Stimulated activated CD4-positive, alpha-beta T cell treated with anti-CD3 and anti-CD28 coated beads, Interleukin-15, amount 100 ng/mL, for 1 hour (primary cell): ENCODE measurements at places on chromosomes 13 and 19.

GRCh38 chr13:33183431-33184111, 102.0 kb downstream of the STARD13 start:
- no peak for DNase-seq

- DNase-seq = no peak
These were observed 21.0 kb upstream of the SERP2 start for GRCh38 chr13:44352671-44353070.

DNA sequence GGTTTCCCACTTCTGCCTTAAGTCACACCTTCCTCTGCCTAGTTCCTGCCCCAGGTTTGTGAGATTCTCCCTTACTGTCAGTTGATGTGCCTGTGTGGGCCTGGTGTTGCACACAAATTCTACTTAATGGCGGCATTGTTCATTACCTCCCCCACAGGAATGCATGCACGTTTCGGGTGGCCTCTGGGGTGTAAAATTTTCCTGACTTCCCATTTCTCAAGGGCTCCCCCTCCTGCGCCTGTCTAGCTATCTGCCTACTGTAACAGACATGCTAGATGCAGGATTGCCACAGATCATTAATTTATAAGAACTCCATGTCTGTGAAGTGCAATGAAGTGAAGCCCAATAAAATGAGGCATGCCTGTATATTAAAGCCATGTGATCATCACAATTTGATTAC, 1466.3 kb downstream of the PCDH9 start:
- no peak for DNase-seq

- no peak for DNase-seq
These were observed 7.0 kb downstream of the TMEM221 start for GRCh38 chr19:17441241-17442021.

DNA sequence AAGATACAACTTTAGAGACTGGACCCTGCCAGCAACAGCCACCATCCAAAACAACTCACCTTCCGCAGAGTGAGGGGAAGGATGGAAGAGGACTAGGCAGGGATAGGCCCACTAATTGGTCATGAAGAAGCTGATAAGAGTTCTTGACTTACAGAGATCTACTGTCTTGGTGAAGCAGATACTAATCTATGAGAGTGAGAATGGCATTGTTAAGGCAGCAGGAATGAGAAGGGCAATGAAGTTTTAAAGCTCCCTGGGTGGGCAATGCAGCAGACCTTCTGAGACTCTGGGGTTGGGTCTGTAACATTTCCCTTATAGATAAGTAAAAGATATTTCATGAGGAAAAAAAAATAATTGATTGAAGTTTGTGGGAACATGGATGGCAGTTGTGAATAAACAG, 63.7 kb downstream of the KLF12 start:
- DNase-seq = no peak

DNA sequence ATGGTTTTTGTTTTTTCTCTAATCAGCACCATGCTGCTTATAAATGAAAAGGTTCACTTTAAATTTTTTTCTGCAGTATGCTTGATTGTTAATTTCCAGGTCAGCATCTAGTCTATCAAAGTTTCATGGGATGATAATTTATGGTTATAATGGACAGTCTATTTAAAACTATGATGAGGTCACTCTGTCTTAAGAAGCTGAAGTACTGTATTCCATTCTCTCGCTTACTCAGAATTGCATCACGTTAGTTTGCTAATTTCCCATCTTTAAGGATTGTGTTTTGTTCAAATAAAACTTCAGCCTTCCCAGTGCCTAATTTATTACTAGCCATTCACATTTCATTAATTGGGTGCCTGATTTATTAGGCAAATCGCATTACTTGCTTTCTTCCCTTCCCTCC, 94.3 kb downstream of the GPC6 start:
- no peak for DNase-seq

GRCh38 chr13:46598820-46599180, 45.8 kb downstream of the LRCH1 start:
- no peak for DNase-seq

GRCh38 chr13:48178126-48178525, 54.9 kb upstream of the ITM2B start:
- DNase-seq = no peak

DNA sequence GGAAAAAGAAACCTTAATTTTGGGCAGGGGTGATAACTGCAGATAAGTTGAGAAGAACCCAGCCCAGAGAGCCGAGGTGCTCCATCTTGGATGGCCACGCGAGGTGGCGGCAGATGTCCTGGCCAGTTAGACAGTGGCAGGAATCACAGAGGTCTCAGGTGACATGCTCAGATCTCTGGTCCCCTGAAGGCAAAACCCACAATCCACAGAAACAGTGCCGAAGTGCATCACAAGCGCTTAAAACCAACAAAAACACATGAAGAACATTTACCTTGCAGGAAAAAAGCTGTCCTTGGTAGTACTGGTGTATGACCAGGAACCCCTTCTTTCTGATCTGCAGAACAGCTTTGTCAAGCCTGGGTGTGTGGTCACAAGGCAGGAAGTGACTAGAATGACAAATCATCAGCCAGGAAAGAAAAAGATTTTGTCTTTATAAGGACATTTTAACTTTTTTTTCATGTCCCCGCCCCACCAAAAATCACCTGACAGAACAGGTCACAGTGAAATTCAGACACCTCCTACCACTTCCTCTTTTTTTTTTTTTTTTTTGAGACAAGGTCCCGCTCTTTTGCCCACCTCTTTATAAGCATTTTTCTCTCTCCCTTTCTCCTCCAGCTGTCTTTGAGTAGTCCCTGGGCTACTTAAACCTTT, at the start of gene LCP1:
LCP1 (minus strand) TSS at position 338 of the 651 bp plus-strand sequence. CDS start 22,515 bp downstream, outside the sequence.
- no peak for DNase-seq

- DNase-seq = no peak
These were observed 11.6 kb upstream of the PLIN3 start for GRCh38 chr19:4879041-4879440.

DNA sequence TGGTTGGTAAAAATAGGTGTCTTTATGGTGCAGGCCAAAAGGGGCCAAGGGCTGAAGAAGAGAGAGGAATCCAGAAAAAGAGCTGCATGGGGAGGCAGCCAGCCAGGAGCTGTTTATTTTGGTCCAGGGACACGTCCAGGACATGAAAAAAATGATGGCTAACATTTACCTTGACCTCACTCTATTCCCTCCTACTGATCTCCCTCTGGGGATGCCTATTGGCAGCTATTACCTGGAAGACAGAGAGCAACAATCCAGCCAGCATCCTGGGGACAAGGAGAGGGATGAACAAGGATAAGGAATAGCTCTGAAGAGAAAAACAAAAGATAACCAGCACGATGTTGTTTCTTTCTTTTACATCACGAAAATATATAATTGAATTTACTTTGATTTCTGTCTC, 1599.6 kb downstream of the SLITRK5 start:
- no peak for DNase-seq

DNA sequence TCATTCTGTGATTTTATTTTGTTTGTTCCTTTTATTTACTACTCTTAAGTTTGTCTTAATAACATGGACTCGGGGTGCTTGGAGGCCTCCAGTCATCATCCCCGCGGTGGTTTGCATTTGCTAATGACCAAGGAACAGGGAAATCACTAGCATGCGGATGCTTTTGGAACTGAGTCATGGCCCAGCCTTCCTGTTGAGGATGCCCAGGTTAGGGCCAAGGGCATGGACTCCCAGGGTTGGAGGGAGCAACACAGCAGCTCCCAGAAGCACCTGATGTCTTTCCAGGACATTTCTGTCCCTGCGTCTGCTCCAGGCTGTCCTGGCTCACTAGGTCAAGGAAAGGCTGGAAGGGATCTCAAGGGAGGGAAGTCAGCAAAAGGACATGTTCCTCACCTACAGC, 423.7 kb upstream of the TSHZ3 start:
- DNase-seq = no peak

DNA sequence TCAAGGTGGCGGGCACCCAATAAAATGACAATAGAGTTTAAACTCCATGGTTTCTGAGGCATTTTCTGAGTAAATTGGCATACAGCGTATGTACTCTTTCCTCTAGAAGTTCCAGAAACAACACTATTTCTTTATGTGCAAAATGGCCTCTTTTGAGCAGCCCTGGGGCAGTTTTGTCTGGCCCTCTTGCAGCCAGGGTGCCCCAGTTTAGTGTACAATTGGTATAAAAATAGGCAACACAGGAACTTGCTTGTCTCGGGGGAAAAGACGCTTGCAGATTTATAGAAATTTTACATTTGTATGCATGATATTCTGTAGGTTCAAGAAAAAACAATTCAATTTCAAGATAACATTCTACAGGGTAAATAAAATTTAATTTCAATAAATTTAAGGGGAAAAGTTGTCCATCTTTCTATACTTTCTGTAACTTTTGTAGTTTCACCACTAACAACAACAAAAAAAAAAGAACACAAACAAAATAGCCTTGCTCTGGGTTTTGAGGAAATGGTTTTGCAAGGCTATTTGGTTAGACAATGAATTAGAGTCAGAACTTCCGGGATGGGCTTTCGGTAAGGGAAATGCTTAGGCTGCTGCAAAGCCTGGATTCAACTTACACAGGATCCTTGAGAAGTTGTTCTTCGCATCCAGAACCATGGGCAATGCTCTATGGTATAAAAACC, 45.3 kb downstream of the LRCH1 start:
- no peak for DNase-seq

DNA sequence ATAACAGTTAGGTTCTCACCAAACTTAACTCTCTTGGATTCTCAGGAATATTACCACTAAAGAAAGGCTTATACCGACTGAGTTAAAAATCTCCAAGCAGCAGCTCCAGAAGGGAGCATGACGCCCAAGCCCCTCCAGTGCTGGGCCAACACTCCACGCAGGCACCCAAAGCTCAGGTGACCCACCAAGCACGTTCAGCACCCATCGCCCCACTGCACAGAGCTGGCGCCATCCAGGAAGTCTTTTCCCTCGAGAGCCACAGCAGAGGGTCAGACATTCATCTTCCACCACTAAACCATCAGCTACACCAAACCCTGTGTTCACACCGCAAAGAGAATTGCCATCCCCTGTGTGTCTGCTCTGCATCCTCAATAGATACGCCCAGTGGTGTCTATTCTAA, 65.7 kb downstream of the SOX1 start:
- DNase-seq = no peak

DNA sequence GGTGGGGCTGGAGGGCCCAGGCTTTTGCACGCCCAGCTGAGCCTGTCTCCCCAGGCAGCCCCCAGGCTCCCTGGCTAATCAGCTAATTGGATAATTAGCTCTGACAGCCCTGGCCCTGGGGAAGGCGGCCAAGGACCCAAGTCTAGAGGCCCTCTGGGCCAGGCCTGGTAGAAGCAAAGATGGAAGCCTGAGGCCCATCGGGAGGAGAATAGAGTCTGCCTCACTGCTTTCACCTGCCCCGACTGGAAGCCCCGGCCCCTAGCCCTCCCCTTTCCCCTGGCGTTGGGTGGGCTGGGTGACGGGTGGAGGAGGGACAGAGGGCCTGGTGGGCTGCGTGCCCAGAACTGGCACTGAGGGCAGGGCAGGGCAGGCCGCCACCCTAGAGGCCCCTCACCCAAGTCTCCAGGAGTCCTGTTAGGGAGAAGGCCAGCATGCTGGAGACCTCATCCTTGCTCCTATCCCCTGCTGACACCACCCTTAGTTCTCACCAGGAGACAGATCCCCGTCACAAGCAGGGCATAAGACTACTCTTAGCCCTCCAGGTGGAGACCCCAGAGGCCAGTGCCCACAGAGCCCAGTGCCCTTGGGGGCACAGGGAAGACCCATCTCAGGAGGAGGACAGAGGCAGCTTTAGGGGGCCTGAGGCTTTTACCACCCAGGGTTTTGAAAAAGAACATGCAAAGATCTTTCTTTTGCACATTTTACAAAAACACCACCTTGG, 12.0 kb downstream of the LYL1 start:
- DNase-seq = no peak

DNA sequence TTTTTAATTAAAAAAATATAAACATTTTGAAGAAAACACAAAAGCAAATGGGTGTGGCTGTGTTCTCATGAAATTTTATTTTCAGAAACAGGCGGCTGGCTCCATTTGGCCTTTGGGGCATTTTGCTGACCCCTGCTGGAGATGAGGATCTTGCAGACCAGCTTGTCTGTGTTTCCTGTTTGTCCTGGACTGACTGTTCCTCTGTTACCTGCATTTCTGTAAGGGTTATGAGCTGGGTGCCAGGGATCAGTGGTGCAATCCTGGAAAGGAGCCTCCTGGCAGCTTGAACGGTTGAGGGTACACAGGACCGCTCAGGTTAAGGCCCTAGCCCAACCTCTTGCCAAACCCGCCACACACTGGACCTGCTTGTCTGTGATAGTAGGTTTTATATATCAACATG, 49.9 kb downstream of the ZNF787 start:
- no peak for DNase-seq

- no peak for DNase-seq
These were observed 1.5 kb upstream of the CEBPA start for GRCh38 chr19:33303791-33304345.

GRCh38 chr19:3723883-3724282, 15.7 kb downstream of the TJP3 start:
- DNase-seq = no peak

GRCh38 chr19:14818588-14818987, 16.4 kb downstream of the OR7A5 start:
- no peak for DNase-seq

GRCh38 chr19:39270036-39270871, 2.1 kb downstream of the IFNL2 start:
- no peak for DNase-seq

- no peak for DNase-seq
These were observed 3.2 kb upstream of the PVR start for GRCh38 chr19:44640518-44640917.

DNA sequence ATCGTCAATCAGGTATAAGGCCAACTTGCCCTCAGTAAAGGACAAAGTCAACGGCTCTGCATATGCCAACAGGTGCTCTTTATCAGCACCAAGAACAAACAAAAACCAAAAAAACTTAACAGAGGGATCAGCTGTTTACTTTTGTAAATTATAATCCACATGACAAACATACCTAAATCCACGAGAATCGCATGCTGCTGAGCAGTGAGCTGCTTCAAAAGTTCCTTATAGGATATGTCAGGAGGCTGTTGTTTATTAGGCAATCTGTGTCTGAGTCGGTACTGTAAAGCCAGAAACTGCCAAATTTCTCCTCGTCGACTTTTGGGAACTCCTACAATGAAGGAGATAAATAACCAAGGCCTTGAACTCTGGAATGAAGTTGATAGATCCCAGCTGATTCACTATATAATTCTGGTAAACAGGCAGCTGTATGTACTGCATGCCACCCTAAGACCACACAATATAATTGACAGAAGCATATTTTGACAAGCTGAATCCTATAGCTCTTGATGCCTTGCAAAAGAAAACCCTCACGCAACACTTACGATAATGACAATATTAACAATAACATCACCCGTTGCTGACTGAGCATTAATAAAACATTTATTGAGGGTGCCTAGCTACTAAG, 179.8 kb downstream of the TBC1D4 start:
- DNase-seq = no peak
